ENCODE measurements at places on chromosomes 7 and 10.
A peak's percentile ranks its signal among the peaks of the same experiment; 100 is the strongest.

DNA sequence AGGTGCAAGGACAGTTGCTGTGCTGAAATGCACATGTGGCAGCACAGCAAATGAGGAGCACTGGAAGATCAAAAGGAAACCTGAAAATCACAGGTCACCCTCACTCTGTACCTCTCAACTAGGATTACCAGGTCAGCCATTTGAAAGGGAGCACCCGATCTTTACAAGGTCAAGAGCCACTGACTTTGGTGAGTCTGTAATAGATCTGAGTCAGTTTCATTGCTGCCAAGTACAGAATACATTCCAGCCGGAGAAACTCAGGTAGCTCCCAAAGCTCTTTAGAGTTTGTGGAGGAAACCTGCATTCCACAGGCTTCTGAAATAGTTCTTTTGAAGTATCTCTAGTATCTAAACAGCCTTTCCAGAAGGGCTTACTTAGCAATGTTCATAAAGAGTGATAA, 217.5 kb downstream of the SNX13 start:
- DNase-seq = no peak

- DNase-seq = no peak
Measured at GRCh38 chr10:121566755-121567154, 31.5 kb downstream of the FGFR2 start.

GRCh38 chr10:38127812-38128211, 33.7 kb downstream of the ZNF37A start:
- DNase-seq = no peak

GRCh38 chr7:151518105-151518946, 1.4 kb downstream of the RHEB start:
- peak; percentile 29 for DNase-seq

- DNase-seq = no peak
Measured at GRCh38 chr7:6727663-6728062, 20.9 kb upstream of the ZNF12 start.

DNA sequence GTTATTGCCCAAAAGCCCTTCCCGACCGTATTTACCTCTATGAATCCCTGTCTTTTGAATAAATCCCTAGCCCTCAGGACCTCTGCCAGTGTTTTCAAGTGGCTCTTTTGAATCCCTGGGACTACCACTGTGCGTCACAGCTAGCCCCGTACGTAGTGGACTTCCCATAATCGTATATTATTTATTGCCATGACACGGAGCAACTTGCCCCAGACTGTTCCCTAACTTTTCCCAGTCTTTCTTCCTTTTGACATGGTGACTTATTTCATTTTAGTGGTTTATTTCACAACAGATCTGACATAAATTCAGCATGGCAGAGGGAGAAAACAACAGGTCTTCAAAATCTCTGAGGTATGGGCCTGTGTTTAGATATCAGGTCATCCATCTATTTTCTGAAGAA, 318.6 kb upstream of the KLF6 start:
- DNase-seq = no peak

- no peak for DNase-seq
Measured at GRCh38 chr7:108059526-108059925, 56.6 kb upstream of the LAMB1 start.

- DNase-seq = no peak
Measured at GRCh38 chr10:33180390-33180789, 154.1 kb downstream of the NRP1 start.

DNA sequence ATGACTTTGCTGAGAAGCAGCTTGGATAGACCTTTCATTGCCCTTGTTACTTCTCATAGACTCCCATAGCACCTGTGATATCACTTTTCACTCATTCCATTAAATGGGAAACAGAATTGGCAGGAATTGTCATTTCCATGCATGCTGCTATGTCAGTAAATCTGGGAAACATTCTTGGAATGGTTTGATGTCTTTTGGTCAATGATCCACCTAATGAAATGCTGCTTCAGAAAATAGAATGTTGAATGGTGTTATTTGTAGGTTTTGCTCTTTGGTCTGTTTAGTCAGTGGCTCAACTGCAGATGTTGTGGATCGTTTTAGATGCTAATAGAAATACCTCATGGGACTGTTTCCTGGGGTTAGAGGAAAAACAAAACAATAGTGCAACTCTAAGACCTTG, 127.8 kb downstream of the PLPP4 start:
- no peak for DNase-seq

GRCh38 chr7:44063547-44063893, 1.8 kb downstream of the PGAM2 start:
- DNase-seq = no peak

DNA sequence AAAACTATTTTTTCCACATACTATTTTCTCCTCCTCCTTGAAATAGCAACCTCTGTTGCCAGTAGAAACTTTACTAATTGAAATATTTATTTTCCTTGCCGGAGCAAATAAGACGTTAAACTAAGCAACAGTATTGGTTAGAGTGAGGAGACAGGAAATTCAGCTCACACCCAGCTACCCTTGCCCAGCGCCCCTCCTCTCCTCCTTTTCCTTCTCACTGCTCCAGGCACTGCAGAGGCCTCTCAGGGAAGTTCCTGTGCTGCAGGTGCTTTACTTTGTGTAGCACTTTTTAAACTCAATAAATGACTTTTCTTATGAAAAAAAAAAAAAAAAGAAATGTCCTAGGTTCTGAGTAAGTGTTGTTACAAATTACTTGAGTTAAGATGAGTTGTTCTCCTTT, 134.0 kb downstream of the SEMA3E start:
- no peak for DNase-seq

DNA sequence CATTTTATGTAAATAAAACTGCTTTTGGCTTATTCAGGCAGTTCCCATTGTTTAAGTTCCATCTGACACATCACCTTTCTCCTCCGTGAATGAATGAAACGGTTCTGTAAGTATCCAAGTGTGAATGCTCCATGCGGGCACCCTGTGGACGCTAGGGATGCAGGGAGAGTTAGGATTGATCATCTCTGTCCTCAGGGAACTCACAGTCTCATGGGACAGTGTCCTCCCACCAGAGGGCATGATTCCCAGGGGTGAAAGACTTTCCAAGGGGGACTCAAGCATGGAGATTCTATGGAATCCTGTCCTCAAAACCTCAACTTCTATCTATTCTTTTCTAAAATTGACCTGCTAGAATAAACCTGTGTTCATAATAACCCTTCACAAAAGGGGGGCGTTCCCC, 98.8 kb downstream of the HECW1 start:
- no peak for DNase-seq

DNA sequence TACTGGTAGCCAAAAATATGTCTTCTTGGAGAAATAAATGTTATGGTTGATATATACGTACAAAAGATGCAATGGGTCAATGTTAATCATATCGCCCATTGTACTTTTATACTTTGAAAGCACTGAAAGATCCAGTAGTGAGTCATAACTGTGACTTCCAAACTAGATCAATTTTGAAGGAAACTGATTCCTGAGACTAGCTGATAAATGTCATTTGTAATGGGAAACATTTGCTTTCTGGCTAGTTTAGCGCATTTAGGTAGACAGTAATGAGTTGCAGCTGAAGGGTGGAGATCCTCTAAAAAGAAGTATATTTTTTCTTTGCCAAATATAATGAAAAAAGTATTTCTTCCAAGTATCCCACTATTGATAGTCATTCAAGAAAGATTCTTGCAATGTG, 53.5 kb upstream of the ARHGAP21 start:
- no peak for DNase-seq

DNA sequence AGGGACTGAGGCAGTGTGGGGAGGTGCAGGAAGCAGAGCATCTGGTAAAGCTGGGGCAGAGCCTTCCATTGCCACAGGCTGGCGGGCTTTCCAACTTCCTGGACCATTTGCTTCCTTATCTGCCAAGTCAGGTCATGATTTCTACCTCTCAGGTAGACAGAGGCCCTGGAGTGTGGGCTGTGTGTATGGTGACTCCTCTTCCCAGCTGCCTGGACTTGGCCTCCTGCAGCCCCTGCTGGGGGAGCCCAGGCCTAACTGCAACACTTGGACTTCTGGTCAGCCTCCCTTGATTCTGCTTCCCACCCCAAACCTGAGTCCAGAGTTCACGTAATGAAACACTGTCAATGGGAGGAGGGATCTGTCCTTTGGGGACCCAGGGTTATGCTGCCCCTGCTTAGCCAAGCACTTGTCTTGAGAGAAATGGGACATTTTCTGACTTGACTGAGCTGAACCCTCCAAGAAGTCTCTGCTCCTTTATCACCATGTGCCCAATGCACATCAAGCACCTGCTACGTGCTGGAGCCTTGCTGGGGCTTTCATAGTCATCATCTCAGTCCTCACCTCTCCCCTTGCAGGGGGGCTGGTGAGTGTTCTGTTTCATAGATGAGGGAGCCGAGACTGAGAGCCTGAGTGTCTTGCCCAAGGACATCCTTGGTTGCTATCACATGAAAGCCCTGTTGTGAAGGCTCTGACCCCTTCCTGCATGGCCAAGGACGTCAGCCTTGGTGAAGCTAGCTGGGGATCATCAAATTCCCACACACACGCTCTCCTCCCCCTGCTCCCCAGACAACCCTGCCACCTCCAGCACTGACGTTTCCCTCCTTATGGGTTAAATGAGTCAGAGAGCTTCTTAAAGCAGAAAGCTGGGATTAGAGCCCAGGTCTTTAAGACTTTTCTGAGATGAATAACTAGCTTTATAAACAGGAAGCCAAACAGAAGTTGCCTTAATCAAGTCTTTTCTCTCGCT, 3.4 kb downstream of the CLEC2L start:
- no peak for DNase-seq

DNA sequence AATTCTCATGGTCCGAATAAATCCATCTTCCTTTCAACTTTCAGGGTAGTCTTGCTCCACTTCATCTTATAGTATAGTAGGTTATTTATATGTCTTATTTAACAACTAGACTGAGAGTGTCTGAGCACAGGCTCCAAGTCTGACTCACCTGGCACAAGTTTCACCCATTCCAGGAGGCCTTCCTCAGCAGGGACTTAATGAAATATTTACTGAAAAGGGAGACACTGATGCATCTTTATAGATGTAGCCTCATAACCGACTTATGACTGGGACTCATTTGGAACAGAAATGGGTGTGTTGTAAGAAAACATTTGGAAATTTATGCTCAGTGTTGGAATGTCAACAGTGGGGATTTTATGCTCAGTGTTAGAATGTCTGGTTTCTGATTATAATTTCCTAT, 59.9 kb downstream of the CH25H start:
- DNase-seq = no peak

DNA sequence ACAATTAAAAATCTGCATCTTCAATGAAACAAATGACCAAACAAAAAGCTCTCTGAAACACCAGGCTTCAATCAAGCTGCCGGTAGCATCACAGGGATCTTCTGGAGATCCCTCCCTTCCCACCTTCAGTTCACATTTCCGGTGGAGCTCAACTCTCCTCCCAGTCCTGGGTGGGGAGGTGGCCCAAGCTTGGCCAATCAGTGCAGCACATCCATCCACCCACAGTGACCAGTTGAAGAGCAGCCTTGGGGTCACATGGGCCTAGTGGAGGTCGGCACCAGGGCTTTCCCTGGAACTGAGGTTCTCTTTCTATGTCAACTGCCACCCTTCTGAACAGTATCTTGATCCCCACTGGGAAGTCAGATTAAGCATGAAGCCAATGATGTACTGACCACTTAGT, 620.1 kb upstream of the MGMT start:
- no peak for DNase-seq

DNA sequence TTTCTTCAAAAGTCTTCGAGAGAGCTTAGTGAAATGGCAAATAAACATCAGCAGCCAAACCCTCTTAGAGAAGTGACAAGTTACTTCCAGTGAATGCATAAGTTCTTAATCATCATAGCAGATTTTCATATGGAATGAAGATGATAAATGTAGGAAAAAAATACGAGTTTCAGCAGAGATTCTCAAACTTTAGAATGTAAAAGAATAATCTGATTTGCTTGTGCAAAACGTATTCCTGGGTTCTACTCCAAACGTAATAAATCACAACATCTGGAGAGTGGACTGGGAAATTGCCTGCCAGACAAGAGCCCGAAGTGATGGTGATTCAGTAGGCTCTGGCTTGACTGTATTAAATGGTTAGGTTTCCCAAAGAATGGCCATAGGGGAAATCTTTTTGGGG, 62.2 kb downstream of the AKR1E2 start:
- no peak for DNase-seq

- peak; percentile 41 for DNase-seq
Measured at GRCh38 chr10:103696411-103697145, 158.8 kb downstream of the SH3PXD2A start.

GRCh38 chr10:3054183-3054850, 13.0 kb upstream of the PFKP start:
- no peak for DNase-seq

DNA sequence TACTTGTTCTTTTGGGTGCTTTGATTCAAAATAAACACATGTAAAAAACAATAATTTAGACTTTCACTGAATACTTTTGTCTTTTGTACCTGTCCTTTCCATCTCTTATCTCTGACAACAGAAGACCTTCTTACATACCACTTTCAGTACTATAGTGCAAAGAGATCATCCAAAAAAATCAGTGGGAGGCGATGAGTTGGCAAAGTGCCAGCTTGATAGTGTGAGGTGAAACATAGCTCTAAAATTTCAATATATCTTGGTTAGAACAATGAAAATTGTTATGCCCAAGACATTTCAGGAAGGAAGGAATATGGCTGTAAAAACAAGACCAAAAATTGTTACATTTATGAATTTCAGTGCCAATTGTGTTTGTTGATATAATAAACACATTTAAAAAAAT, 390.2 kb upstream of the COBL start:
- DNase-seq = no peak

GRCh38 chr7:84949501-84949900, 237.4 kb downstream of the SEMA3D start:
- DNase-seq = no peak

- DNase-seq = no peak
Measured at GRCh38 chr7:49527182-49527581, 246.3 kb upstream of the VWC2 start.

DNA sequence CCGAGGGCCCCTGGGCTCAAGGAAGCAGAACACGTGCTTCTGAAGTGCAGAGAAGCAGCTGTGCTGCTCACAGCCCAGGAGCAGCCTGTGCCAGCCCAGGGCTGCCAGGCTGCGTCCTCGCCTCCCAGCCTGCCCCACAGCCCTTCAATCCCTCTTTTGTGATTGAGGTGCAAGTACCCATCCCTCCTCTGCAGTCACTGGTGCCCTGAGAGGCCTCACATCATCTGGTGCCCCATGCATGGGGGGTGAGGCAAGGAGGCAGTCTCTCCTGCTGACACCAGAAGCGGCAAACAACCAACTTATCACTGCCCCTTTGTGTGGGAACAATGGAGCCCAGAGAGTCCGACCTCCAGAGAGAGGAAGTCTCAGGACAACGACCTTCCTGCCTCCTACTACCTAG, 49.8 kb upstream of the FGFR2 start:
- DNase-seq = no peak

- no peak for DNase-seq
Measured at GRCh38 chr10:23433701-23434100, 5.2 kb upstream of the OTUD1 start.

- no peak for DNase-seq
Measured at GRCh38 chr10:100446130-100446761, 16.6 kb upstream of the WNT8B start.

DNA sequence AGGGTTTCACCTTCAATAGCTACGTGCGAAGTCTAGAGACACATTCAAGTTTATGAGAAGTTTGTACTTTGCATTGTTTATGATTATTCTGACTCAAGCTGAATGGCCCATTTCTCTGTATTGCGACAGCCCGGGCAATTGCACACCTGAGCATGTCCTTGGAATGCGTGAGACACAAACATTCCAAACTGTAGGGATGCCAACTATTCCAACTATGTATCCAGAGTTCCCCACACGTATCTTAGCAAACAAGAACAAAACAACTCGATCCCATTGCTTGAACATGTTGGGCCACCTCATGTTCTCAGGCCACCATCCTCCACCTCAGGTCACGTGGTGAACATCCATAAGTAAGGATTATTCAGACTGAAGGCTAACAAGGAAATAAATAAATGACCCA, 51.4 kb upstream of the EGFR start:
- DNase-seq = no peak

- DNase-seq = no peak
Measured at GRCh38 chr7:139808427-139808826, 20.6 kb upstream of the TBXAS1 start.

All from ascending aorta (tissue), 2 donors.